Left ventricle myocardium inferior (tissue), 1 donor: ENCODE measurements at places on chromosomes 3 and 15. TPM values are rescaled to one million over a fixed set of nuclear protein-coding genes. Genes with fewer than 3 reads are reported as not detected.

The SOX2 gene
- total RNA-seq, result 0.16 TPM

The PPP2R3A gene
- total RNA-seq, result 94.9 TPM

The ARHGAP31 gene
- total RNA-seq, result 38.0 TPM

The TM4SF18 gene
- 11.2 TPM for total RNA-seq

The CACNA1D gene
- total RNA-seq, result 1.1 TPM

The TMEM42 gene
- 10.8 TPM for total RNA-seq

The P4HTM gene
- 28.9 TPM for total RNA-seq

The PAQR9 gene
- total RNA-seq, result 15.3 TPM

The TJP1 gene
- 108 TPM for total RNA-seq

The TIGIT gene
- total RNA-seq, result not detected

The C3orf20 gene
- total RNA-seq, result not detected

The TMOD2 gene
- total RNA-seq, result 5.1 TPM

The NCBP2 gene
- total RNA-seq, result 36.9 TPM

The GHSR gene
- not detected for total RNA-seq

The KBTBD13 gene
- 5.2 TPM for total RNA-seq

The ASB14 gene
- 23.3 TPM for total RNA-seq

The GUCA1C gene
- 5.8 TPM for total RNA-seq

The SAMD7 gene
- not detected for total RNA-seq

The PIERCE2 gene
- total RNA-seq, result 8.7 TPM

The SLCO3A1 gene
- total RNA-seq, result 56.8 TPM

The SCN11A gene
- total RNA-seq, result 0.05 TPM

The MESP2 gene
- 0.27 TPM for total RNA-seq

The NIT2 gene
- total RNA-seq, result 51.5 TPM

The C3orf70 gene
- total RNA-seq, result 1.4 TPM

The LRRC3B gene
- 0.55 TPM for total RNA-seq

The PLXNB1 gene
- 42.6 TPM for total RNA-seq

The COMMD2 gene
- 18.4 TPM for total RNA-seq

The ACOX2 gene
- 37.2 TPM for total RNA-seq

The LRRIQ4 gene
- not detected for total RNA-seq

The TRH gene
- total RNA-seq, result not detected

The DCP1A gene
- total RNA-seq, result 17.3 TPM
